ENCODE measurements at places on chromosomes 2 and 18. TPM values are rescaled to one million over a fixed set of nuclear protein-coding genes. Genes with fewer than 3 reads are reported as not detected.

DNA sequence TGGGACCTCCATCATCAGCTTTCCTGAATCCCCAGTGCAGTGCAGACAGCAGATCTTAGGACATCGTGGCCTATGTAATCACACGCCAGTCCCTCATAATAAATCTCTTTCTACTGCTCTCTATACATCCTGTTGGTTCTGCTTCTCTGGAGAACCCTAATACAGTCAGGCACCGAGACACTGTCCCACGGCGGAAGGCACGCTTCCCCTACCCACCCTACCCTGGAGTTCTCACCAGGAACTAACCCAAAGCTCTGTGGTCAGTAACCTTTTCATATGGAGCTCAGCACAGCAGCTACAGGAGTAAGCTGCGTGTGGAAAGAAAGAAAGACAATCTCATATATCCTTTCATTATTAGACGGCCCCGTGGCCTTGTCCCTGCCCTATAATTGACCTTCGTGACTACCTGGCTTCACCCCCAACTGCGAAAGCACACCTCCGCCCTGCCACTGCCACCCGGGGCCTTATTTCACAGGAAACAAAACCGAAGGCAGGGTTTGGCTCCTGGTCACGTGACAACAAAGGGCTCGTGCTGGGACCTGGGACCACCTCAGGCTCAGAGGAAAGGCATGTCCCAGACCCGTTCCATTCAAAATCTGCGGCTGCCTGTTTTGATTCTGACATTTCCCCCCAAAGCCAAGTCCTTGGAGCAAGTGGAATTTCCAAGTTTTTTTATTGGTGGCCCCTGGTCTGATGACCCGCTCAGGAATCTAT is 99.7 kb upstream of the ODC1 start:
- DNase-seq = no peak

- DNase-seq = no peak
These were observed 16.4 kb downstream of the TMEM18 start for GRCh38 chr2:660586-661359.

- no peak for DNase-seq
These were observed 72.3 kb downstream of the MEP1B start for GRCh38 chr18:32262092-32262491.

- DNase-seq = no peak
These were observed 300.5 kb downstream of the ALK start for GRCh38 chr2:29620890-29621289.

The SDC1 gene
- total RNA-seq = 537 TPM

The RBM44 gene
- total RNA-seq = 0.13 TPM

GRCh38 chr2:98016908-98017670 is 21.3 kb upstream of the TMEM131 start:
- DNase-seq = no peak

DNA sequence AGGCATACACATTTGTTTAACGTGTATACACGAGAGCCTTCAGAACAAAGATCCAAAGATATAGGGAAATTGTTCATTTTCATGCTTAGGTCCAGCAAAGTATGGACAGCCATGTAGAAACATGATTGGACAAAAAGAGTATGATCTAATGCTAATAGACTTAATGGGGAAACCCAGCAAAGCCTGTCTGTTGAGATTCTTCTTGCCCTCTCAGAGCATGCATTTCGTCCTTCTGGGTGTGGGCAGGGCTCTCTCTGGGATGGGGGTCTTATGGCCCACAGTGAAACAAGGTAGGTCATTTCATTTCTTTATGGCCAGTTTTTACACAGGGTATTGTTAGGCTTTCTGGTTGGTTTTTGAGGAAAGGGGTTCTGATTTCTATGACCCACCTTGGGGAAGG is 124.4 kb downstream of the COMMD1 start:
- DNase-seq = no peak

The REG1A gene
- 8.9 TPM for total RNA-seq

The MGAT5 gene
- total RNA-seq = 7.5 TPM

- DNase-seq = no peak
These were observed 30.7 kb upstream of the PIEZO2 start for GRCh38 chr18:11179959-11180519.

DNA sequence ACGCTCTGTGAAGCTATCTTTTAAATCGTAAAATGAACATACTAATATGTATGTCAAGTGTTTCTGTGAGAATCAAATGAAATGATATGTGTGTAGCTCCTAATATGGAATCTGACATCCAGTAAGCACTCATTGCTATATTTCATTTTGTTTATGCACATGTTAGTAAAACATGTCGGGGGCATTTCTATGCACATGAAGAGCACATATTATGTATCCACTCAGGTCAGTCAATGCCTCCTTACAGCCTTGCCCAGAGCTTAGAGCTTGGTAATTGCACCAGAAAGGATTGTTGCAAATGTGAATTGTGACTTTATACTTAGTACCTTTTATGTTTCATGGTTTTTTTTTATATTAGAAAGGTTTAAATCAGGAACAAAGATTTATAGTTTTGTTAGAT is 463.7 kb upstream of the HNMT start:
- no peak for DNase-seq

The DSG4 gene
- not detected for total RNA-seq

GRCh38 chr2:145412155-145412554 is 892.2 kb upstream of the ZEB2 start:
- DNase-seq = no peak

DNA sequence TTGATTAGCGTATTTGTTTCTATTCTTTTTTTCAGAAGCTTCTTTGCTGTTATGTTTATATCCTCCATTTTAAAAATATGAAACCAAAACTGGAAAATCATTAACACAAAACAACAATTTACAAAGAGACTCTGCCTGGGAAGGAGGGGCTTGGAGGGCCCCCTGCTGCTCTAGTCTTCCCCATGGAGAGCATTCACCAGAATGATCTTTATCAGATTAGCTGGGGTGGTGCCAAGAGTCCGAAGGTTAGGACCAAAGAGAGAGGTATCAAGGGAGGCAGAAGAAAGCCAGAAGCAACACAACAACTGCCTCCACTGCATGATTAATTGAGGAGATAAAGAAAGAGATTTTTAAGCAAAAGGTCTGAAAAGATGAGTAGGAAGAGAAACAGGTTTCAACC is 218.6 kb downstream of the IRS1 start:
- DNase-seq = no peak

DNA sequence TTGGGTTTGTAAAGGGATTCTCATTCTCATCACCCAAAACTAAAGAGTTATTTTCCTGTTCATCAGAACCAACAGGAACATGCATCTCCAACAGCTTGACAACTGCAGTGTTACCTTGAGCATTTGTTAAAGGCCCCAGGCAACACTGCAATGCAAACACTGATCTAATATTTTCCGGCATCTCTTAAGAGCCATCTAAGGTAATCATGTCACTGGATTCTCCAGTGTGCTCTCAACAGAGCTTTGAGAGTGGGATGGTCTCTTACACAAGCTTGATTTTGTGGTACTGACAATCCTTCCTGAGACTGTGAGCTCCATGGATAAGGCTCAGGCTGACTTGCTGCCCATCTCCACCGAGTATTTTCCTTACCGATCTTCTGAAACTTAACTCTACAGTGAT is 90.5 kb upstream of the ITGB6 start:
- DNase-seq = no peak

DNA sequence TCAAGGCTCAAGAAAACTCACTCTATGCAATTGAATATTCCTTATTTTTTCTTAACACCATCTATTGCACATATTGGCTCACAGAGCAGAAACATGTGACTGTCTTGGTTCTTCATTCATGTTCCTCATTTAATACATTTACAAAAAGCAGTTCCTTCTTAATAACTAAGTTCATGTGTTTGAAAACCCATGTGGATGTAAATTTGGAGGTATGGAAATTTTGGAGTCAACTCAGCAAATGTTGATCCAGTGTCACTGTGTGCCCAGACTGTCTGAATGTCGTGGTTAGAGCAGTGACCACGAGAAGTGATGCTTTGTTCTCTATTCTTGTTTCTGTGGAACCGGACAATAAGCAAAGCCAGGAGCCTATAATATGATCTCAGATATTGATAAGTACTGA is 299.1 kb downstream of the SETBP1 start:
- DNase-seq = no peak

The SLC4A3 gene
- total RNA-seq = 0.20 TPM

The ALS2 gene
- 20.8 TPM for total RNA-seq

DNA sequence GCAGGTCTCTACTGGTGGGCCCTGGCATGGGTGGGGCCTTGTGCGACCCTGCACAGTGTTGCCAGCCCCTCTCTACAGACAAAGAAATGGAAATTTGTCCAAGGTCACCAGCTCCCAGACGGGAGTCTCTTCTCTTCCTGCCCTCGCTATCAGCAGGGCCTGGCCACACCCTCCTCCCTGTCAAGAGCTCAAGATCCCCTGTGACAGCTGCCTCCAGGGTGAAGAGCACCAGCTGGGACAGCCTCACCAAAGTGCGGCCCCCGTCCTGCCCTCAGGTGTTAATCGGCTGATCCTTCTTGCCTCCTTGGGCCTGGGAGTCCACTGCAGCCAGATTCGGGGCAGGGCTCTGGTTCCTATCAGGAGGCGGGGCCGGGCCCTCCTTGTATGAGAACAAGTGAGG is 259.1 kb downstream of the TWIST2 start:
- no peak for DNase-seq

DNA sequence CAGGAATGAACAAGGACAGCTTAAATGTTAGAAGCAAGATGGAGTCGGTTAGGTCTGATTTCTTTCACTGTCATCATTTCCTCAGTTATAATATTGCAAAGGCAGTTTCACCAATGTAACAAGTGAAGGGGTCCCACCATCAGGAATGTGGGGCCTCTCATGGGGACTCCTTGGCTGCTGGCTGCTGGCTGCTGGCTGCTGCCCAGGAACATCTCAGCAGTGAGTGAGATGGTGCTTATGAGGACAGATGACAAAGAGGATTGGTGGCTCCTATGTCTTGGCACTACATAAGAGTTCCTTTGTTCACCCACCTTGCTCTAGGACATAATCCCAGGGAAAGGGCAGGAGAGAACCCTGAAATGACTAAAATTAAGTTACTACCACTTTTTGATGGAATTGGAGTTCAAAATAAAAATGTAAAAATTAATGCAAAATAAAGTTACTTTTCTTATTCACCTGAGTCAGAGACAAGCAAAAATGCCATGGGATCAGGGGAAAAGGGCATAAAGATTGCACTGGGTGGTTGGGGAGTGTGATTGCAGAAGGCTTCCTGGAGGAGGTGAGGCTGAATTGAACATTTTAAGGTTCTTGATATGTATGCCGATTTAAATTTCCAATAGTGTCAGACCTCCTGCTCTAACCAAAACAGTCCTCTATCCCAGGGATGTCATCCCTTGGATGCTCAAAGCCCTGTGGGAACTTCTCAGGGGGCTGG is 23.4 kb downstream of the TMEM177 start:
- DNase-seq = no peak

The LCT gene
- total RNA-seq = not detected

DNA sequence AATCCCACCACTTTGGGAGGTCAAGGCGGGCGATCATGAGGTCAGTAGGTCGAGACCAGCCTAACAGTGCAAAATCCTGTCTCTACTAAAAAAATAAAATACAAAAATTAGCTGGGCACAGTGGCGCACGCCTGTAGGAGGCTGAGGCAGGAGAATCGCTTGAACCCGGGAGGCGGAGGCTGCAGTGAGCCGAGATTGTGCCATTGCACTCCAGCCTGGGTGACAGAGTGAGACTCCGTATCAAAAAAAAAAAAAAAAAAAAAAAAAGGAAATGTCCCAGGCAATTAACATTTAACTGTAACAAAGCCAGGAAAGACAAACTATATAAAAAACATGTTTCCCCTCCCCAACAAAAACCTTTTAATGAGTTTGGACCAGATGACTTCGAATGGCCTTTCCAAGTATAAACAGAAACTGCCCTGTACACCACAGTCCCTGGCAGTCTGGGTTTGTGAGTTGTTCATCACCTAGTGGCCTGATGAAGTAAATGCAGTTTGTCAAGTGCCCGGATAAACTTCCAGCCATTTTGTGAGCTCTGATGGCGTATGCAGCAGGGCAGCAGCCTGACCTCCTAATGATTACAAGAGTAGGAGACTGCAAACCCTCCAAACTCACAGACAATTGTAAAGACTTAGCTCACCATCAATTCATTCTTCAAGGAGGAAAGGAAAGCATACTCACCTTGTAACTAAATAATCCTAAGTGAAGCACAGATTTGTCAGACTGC is 16.6 kb upstream of the PCBP1 start:
- DNase-seq = peak; percentile 74

DNA sequence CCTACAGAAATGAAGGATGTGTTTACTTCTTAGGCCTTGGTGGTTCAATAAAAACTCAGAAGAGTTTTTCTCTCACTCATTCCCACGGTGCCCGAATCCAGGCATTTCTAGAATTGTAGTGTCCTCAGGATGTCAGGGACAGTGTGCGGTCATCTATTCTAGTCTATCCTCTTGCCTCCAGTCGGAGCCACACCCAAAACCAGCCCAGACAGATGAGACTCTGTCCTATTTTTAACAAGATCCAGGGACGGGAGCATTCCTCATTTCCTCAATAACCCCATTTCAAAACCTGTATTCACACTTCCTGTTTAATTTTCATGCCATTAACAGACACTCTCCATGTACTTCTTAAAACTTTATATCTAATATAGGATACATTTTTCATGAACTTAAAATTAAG is 11.6 kb upstream of the RBMS1 start:
- no peak for DNase-seq
